HT-29 (cell line): ENCODE measurements at places on chromosomes 12 and 14. TPM values are rescaled to one million over a fixed set of nuclear protein-coding genes. Genes with fewer than 3 reads are reported as not detected.

- no peak for DNase-seq
These were observed 238.1 kb downstream of the FOXN3 start for GRCh38 chr14:89178800-89179535.

TMEM106C gene
- 126 and 132 TPM in 2 replicates for total RNA-seq

KRT75 gene
- 0.08 TPM in 2 replicates for total RNA-seq

- DNase-seq, result no peak
These were observed 244.6 kb upstream of the SFSWAP start for GRCh38 chr12:131466306-131466705.

ASB2 gene
- total RNA-seq, result 0.05 and 0.16 TPM in 2 replicates

PLEKHD1 gene
- not detected in 2 replicates for total RNA-seq

E2F7 gene
- 7.8 and 10.5 TPM in 2 replicates for total RNA-seq

AQP6 gene
- total RNA-seq, result 1.8 and 2.0 TPM in 2 replicates

IL31 gene
- total RNA-seq, result not detected in 2 replicates

DNA sequence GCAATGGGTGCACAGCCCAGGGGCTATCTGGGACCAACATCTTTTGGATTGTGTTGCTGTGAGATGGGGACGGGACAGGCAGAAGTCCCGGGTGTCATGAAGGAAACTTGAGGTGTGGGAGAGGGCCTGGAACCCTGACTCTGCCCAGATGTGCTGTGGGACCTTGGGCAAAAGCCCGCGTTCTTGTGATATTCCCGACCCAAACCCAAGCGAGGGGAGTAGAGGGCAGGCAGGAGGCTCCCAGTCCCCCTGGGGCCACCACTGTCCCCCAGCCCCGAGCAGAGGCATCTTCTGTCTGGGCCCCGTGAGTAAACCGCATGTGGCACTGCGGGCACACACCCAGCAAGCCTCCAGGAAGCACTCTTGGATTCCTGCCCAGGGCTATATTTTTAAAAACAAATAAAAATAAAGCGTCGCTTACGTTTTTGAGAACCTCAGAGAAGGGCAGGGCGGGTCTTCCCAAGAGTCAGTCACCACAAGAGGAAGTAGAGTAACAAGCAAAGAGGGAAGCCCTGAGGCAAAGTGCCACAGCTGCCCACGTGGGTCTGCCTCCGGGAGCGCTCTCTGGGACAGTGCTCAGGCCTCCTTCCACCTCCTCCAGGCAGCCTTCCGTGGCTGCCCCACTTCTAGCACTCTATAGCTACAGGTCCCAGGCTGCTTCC is 39.5 kb downstream of the BEGAIN start:
- DNase-seq, result peak; percentile 63

- no peak for DNase-seq
These were observed 26.5 kb downstream of the WDHD1 start for GRCh38 chr14:55000381-55000780.

MYH6 gene
- total RNA-seq, result not detected in 2 replicates

DIO2 gene
- total RNA-seq, result not detected in 2 replicates

GRCh38 chr12:116878567-116879508 is 2.4 kb downstream of the HRK start:
- DNase-seq, result no peak
